ENCODE measurements at places on chromosomes 11 and 22. TPM values are rescaled to one million over a fixed set of nuclear protein-coding genes. Genes with fewer than 3 reads are reported as not detected.

DNA sequence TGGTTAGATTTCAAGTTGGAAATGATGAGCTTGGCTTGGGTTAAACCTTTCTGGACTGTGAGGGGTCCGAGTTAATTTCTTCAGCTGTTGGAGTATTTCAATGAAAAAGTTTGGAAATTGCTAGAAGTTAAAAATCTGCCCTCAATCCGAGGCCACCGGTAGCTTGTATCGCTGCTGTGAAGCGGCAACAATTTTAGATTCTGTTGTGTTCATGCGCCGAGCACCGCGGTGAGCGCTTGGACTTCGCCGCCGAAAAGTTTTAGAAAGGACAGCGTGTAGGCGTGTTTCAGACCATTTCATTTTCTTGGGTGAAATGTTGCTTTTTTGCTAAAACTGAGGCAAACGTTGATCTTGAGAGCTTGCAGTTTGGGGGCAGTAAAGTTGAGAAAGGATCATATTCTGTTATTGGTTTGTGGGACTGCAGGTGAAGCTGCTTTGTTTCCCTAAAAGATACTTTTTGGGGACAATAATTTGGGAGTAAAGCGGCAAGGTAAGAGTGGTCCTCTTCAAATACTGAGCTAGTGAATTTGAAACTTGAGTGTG, 928 bp downstream of the FBXO7 start:
- peak; percentile 11 for DNase-seq

Gene LGALS1
- 152 TPM for total RNA-seq

DNA sequence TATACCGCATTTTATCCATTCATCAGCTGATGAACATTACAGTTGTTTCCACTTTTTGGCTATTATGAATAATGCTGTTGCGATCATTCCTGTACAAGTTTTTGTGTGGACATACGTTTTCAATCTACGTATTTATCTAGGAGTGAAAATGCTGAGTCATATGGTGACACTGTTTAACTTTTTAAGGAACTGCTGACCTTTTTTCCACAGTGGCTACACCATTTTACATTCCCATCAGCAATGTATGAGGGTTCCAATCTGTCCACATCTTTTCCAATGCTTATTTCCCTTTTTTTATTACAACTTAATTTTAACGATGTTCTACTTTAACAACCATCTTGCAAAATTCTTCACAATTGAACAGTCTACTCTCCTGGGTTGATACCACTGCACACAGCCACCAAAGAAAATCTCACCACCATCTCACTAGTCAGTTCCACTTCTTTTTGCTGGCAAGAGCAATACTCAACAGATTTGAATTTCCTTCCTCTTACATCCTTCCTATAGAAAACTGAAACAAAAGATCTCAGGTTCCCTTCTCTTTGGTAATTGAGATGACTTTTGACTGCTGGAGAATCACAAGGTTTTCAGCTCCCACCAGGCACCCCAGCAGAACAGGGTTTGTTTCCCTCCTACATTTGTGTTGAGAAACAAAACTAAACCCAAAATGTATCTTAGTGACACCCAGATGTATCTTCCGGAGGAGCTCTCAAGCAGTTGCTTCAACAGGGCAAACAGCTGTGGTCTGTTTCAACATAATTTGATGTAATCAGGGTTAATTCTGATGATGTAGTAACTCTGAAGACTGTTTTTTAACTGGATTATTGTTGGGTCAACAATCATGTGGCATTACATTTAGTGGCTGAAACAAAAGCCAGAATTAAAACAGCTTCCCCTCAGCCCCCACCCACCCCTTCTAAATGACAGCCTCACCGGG, 7.0 kb upstream of the GAB2 start:
- DNase-seq: no peak

DNA sequence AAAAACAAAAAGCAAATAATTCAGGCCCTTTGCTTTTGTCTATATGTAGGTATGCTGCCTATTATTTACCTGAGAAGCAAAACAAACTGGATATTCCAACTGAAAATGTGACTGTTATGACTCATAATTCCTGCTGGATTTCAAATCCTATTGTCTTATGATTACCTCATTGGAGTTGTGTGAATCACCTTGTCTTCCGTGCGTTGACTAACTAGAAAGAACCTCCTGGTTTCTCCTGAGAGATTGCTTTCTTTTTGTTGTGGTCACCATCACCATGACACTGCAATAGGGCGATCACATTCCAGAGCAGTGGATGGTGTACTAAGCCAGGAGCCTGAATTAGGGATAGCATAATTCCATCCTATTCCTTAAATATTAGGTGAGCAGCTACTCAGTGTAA, 23.0 kb upstream of the EXPH5 start:
- DNase-seq: no peak

DNA sequence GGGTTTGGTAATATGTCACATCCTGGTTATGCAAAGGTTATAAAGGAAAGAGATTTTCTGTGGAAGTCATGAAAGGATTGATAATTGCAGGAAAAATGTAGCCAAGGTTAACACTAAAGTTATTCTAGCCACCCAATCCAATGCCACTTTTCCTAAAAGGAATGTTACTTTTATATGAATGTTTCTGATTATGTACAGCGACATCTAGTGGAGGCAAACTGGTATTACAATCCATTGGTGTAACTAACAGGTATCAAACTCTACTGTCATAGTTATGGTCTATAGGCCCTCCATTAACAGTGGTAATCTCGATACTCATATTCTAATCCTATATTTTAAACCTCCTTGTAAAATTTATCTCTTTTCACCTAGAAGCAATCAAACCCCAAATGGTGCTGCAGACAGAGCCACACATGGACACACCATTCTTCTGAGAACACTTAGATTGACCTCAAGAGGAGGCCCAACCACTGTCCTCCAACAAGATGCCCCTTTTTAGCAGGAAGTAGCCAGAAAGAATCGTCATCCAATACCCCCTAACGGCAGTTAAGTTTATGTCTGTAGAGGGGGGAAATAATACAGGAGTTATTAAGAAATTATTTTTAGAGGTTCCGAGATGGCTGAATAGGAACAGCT, 74.9 kb upstream of the RAG2 start:
- DNase-seq: peak; percentile 7

Gene OR5A1
- total RNA-seq: not detected

- DNase-seq: no peak
Observed at GRCh38 chr11:123778511-123778910, 24.2 kb upstream of the OR6X1 start.

Gene C1QTNF5
- total RNA-seq: 3.4 TPM

DNA sequence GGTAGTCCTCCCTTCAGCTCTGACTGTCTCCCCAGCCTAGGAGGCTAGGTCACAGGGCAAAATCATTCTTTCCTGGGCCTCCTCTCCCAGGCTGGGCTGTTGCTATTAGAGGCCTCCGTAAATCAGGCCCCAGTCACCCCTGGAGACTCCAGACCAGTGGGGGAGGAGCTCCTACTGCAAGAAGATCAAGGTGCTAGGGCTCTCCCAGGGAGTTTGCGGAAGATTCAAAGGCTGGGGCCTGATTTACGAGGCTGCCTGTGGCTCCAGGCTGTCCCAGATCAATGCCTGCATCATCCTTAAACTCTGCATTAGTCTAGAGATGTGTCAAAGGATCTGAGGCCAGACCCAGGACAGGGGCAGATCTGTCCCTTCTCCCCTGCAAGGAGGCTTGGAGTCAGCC, 346.2 kb downstream of the TENM4 start:
- no peak for DNase-seq

GRCh38 chr11:115765803-115766239, 261.6 kb upstream of the CADM1 start:
- no peak for DNase-seq

Gene SYT12
- total RNA-seq: 3.8 TPM

DNA sequence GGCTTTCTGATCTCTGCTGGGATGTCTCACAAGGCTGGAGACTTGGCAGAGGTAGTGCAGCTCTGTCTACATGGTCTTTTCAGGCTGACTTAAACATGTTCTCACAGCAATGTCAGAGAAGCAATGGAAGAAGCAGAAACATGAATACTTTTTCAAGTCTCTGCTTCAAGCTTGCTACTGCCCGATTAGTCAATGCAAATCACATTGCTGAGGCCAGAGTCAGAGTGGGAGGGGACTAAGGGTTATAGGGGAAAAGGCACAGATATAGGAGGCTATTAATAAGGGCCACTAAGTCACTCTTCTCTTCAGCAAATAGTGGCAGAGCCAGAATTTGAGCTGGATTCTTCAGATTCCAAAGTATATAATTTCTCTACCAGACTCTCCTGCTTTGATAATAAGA, 390.5 kb downstream of the TMEM135 start:
- DNase-seq: no peak

Gene GLYATL2
- 2.4 TPM for total RNA-seq

GRCh38 chr11:28114731-28115130, 6.5 kb downstream of the METTL15 start:
- DNase-seq: no peak

Gene ARHGAP8
- 0.82 TPM for total RNA-seq

Gene SVIP
- 10.6 TPM for total RNA-seq

GRCh38 chr11:12276356-12276755, 101.0 kb upstream of the PARVA start:
- DNase-seq: no peak

Gene LGALS12
- total RNA-seq: not detected

- DNase-seq: no peak
Observed at GRCh38 chr11:98862169-98862568, 158.6 kb upstream of the CNTN5 start.

Gene WNT7B
- total RNA-seq: 39.7 TPM

DNA sequence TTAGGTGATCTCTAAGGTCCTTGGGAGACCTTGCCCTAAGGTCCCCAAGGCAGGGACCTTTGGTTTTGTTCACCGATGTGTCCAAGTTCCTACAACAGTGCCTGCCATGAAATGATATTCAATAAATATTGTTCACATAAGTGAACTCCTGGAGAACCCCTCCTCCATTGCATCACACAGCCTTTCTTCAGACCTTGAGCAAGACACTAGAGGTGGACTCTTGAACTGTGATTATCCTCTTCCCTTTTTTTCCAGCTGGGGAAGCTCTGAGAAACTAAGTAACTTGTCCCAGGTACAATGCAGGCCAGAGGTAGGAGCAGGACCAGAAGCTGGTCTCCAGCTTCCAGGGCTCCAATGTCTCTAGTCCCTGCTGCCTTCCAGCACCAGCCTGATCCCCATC, 76.6 kb upstream of the LMO1 start:
- no peak for DNase-seq

GRCh38 chr11:4454021-4454420, 4.9 kb downstream of the OR52K2 start:
- DNase-seq: no peak

Gene PGA5
- total RNA-seq: not detected

GRCh38 chr22:40862537-40862936, 624 bp upstream of the DNAJB7 start:
- no peak for DNase-seq

- DNase-seq: peak; percentile 76
Observed at GRCh38 chr22:20268279-20269012, at the start of gene RTN4R. Gene RTN4R, minus strand, starts transcription at chr22:20268318. Its CDS starts 226 bp downstream, at chr22:20268092.

DNA sequence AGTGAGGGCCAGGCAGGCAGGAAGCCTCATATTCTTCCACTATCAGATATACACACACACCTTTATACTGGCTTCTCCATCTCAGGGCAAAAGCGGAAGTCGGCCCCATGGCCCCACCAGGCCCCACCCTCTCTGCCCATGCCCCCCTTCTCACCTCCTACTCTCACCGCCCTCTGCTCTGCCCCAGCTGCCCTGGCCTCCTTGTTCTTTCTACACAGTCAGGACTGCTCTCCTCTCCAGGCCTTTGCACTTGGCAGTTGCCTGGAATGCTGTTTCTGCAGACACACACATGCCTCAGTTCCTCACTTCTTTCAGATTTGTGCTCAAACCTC, 25.3 kb downstream of the OTOG start:
- DNase-seq: no peak

DNA sequence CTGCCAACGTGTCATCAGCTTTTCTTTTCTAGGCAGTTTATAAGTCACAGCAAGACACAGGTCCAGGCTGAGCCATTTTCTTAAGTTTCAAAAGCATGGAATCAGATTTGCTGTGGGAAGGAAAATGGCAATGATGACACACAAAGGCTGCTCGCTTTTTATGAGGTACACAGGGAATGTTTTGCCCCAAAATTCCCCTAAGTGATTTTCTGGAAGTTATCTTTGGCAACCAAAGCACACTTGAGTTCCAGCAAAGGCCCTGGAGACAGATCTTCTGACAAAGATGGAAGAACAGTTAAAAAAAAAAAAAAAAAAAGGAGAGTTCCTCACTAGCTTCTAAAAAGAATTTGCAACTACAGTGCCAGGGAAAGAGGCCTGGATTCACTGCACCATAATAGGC, 260.8 kb downstream of the LARGE1 start:
- no peak for DNase-seq

DNA sequence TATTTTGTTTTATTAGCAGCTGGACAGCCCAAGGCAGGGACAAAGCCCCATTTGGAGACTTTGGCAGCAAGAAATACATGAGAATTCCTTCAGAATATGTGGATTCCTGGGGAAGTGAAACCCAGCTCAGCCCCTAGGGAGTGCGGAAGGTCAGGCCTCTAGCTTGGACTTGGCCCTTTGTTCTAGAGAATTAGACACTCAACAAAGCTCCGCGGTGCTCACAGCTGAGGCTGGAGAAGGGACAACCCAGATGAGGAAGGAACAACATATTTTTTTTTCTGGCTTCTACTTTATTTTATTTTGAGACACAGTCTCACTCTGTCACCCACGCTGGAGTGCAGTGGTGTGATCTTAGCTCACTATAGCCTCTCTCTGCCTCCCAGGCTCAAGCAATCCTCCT, 44.7 kb upstream of the SEPTIN5 start:
- no peak for DNase-seq

- peak; percentile 1 for DNase-seq
Observed at GRCh38 chr11:22920939-22921565, 60.8 kb upstream of the CCDC179 start.

DNA sequence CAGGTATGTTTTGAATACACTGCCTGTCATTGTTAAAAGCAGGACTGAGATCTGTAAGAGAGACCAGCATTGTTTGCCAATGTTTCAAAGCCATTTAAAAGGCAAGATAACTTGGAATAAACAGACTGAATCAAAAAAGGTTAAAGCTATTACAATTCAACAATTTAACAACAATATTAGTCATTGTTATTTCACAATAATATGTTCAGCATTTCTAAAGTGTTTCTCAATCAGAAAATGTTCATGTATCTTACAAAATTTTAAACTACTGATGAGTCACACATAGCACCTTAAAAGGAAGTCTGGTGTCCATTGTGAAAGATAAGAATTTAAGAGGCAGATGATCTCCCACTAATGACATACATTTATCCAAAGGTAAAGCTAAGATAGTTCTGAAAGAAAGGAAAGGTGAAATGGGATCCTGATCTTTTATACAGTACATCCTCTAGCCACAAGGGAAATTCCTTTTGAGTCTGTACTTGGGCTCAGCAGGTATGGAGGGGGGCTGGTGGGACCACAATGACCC, 79.7 kb downstream of the MAML2 start:
- DNase-seq: no peak

Gene CDC42EP2
- 10.1 TPM for total RNA-seq

GRCh38 chr11:959608-960007, 33.9 kb downstream of the AP2A2 start:
- DNase-seq: no peak

DNA sequence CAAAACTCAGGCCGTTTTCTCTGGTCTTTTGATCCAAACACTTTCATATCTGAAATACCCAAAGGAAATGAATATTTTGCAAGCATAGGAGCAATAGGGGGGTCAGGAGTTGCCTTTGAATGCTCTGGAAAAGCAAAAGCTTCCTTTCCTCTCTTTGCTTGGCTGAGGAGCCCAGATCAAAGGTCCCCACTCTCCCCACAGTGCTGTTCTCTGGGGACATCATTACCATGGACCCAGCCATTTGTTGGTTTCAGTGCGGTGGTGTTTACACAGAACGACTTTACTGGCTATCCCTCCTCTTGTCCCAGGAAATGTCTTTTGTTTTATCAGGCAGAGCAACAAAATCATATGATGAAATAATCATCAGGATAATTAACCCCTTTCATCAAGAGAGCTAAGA, 1089.1 kb downstream of the TBC1D22A start:
- DNase-seq: no peak
